Mesothelial cell of epicardium (in vitro differentiated cells): ENCODE measurements at places on chromosomes 2 and 18. TPM values are rescaled to one million over a fixed set of nuclear protein-coding genes. Genes with fewer than 3 reads are reported as not detected.

GRCh38 chr18:56224669-56225561, 413.5 kb downstream of the TXNL1 start:
- H3K4me3 ChIP-seq = no peak overlapping the region
- H3K27ac ChIP-seq = no peak overlapping the region
- no peaks in the 10 kb centered on the region for H3K27me3 ChIP-seq
- DNase-seq = no peak

- H3K27me3 ChIP-seq = peaks cover 57% of the 10 kb centered on the region
- no peak overlapping the region for H3K4me3 ChIP-seq
- no peaks in the 10 kb centered on the region for H3K36me3 ChIP-seq
- H3K27ac ChIP-seq = no peak overlapping the region
- no peaks in the 10 kb centered on the region for H3K4me1 ChIP-seq
These were observed 25.3 kb downstream of the PAX8 start for GRCh38 chr2:113253453-113253852.

DNA sequence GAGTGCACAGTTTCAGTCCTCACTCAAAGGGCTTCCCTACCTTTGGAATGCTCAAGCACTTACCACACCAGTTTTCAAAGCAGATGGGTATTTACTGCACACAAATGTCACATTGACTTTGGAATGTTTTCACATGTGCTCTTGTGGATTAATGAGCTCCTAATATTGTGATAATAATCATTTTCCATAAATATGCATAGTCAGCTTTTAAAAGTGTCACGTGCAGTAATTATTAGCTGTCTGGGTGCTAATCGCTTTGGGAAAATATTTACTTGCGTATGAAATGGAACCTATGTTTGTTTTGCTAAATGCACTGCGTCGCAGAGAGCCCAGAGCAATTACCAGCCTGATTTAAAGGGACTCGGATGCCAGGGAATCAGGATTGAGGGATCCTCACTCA, 229.3 kb downstream of the SMAD2 start:
- H3K36me3 ChIP-seq = no peaks in the 10 kb centered on the region
- no peak for DNase-seq
- no peak overlapping the region for H3K4me3 ChIP-seq
- H3K27me3 ChIP-seq = peaks cover 63% of the 10 kb centered on the region
- H3K4me1 ChIP-seq = no peaks in the 10 kb centered on the region
- H3K27ac ChIP-seq = no peak overlapping the region

DNA sequence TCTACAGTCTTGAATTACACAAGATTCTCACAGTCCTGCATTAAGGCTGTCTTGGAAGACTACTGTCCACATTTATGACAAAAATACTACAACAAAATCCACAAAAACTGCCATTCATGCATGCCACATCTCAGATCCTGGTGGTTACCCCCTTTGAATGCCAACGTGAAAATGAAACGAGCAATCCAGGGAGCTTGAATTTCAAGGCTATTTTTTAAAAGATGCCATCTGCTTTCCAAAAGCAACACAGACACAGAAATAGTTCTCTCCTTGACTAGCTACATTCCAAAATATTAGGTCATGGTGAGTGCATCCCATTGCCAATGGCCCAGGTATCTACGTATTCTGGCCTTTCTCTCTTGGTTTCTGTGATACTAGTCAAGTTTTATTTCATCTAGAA, 36.3 kb downstream of the IRS1 start:
- H3K4me1 ChIP-seq = peaks cover 33% of the 10 kb centered on the region
- DNase-seq = no peak
- H3K27ac ChIP-seq = peak overlapping the region; percentile 91
- H3K27me3 ChIP-seq = no peaks in the 10 kb centered on the region
- no peak overlapping the region for H3K4me3 ChIP-seq

GRCh38 chr2:103121106-103121505, 359.3 kb downstream of the TMEM182 start:
- no peak overlapping the region for H3K27ac ChIP-seq
- no peak for DNase-seq
- H3K27me3 ChIP-seq = no peaks in the 10 kb centered on the region
- no peak overlapping the region for H3K4me3 ChIP-seq
- no peaks in the 10 kb centered on the region for H3K36me3 ChIP-seq
- H3K4me1 ChIP-seq = no peaks in the 10 kb centered on the region

Gene TSPYL6
- total RNA-seq = not detected in 3 replicates
